ENCODE measurements at places on chromosomes 2 and 18.
A peak's percentile ranks its signal among the peaks of the same experiment; 100 is the strongest.

- peak; percentile 18 for DNase-seq
Observed at GRCh38 chr2:217960351-217960750, 42.4 kb downstream of the TNS1 start.

GRCh38 chr2:17242813-17243485 is 275.3 kb downstream of the RAD51AP2 start:
- no peak for DNase-seq

- no peak for DNase-seq
Observed at GRCh38 chr2:190603374-190603773, 45.5 kb upstream of the NAB1 start.

DNA sequence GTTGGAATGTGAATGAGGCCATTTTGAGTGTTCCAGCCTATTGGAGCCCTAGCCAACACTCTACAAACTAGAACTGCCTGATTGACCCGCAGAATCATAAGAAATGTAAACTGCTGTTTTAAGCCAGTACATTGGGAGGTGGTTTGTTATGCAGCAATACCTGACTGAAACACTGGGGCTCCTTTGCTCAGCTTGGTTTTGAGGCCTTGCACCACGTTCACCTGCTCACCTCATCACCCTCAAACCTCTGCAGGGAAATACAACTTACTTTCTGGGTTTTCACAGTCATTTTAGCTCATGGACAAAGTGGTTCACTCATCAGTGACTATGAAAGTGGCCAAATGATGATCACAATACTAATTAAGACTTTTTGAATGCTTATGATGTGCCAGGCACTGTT is 10.9 kb upstream of the DARS1 start:
- no peak for DNase-seq

GRCh38 chr2:156436497-156437085 is 412 bp downstream of the GPD2 start:
- peak; percentile 22 for DNase-seq

GRCh38 chr2:143965493-143966164 is 554.3 kb downstream of the ZEB2 start:
- DNase-seq, result no peak

GRCh38 chr2:196041786-196042185 is 26.9 kb downstream of the DNAH7 start:
- DNase-seq, result no peak

DNA sequence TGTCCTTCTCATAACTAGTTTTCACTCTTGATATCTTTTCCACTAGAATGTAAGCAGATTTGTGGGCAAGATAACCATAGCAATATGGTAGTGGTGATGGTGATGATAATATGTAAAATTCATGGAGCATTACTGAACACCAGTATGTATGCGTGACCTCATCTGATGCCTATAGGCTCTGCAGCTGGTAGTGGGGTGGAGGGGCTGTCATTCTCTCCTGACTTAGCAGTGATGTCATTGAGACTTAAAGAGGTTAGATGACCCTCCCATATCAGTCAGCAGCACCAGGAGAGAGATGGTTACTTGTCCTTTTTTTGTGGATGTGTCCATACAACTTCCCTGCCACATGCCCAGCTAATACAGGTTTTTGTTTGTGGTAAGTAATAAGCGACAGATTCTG is 27.9 kb downstream of the PARD3B start:
- DNase-seq, result no peak

DNA sequence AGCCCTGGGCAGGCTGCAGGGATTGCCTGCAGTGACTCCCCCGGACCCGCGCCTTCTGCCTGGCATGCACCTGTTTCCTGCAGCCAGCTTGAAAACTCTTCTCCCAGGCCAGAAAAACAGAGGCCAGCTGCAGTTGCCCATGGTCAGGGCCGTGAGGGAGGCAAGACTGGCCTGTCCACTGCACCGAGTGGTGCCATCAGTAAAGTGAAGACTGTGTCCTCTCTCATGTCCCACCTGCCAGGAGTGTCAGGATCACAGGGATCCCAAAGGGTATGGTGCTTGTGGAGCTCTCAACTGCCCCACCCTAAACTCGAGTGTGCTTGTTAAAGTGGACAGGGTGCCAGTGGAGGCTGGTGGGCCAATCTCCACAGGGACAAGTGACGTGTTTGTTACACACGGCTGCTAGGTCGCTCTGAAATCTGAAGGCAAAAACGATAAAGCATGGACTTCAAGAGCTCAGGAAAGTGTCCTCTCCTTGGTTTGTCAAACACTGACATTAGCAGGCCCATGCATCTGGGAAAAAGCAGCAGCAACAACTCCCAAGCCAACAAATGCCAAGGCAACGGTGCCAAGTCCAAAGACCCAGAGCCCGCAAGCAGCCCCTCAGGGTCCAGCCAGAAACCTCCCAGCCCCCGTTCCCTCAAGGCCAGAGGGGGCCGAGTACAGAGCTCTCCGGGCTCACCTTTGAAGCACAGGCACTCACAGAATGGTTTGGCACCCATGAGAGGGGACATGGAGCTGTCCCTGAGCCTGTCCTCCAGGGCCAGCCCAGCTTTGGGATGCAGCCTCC is 213.2 kb downstream of the HDAC4 start:
- no peak for DNase-seq

DNA sequence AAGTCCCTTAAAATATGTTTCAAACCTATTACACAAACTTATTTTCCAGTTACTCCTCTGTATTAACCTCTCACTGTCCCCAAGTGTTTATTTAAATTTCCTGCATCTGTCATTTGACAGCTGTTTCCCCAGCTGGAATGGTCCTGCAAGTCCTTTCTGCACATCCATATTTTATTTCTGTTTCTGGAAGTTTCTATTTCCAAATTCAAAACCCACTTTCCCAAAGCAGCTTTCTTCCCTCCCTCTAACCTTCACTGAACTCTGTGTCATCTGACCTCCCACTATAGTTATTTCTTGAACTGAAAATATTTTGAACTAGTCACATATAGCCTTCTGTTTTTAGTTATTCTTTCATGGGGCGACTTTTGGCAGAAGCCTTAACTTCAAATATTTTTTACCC is 459.4 kb upstream of the MC4R start:
- DNase-seq, result no peak

DNA sequence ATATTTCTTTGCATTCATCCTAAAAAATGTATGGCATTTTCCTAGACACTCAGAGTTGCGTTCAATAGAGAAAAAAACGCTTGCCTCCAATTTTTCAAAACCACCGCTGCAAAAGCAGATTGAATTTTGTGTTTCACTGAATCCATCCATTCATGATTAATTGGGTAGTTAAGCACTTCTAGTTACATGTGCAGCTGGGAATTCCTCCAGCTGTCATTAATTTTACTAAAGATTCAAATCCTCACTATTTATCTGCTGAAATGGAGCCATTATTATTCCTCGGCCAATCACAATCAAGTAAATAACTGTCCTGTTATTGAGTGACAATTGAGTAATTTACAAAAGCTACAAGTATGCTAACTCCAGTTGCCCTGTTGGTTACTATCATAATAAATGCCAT is 75.8 kb upstream of the ARL5A start:
- DNase-seq, result no peak

All from tibial artery (tissue), 4 donors.